ENCODE measurements at places on chromosomes 5 and 9.

GRCh38 chr9:129602598-129603415 is 18.1 kb downstream of the C9orf50 start:
- DNase-seq, result no peak

DNA sequence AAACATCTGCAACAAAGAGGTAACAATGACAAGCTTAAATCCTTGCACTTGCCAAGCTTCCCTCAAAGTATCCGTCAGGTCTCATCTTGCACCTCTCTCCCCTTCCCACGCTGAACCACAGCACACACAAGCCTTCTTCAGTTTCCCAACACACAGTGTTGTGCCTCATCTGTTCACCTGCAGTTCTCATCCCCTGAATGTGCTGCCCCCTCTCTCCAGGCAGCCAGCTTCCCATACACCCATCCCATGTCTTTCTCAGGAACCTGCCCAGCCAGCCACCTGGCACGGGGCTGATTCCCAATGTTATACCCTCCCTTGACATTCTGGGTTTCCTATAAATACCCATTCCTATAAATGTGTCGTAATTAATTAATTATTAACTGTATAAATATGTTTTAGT is 314.8 kb downstream of the PRELID2 start:
- no peak for DNase-seq

DNA sequence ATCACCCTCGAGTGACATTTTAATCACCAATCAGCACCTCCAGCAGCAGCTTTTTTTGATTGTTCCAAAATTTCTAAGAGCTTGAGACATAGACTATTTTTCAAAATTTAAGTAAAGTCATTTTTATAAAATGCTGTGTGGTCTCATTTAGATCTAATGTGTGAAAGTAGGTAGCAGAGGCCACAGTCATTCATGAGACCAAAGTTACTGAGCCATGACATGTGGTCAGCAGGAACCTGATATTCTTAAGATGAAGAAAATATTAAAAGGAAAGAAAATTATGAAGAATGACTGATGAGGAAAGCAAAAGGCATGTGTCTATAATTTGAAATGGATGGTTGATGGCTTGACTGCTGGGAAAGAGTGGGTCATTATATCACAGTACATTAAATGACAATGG is 7.2 kb downstream of the FREM1 start:
- DNase-seq, result no peak

DNA sequence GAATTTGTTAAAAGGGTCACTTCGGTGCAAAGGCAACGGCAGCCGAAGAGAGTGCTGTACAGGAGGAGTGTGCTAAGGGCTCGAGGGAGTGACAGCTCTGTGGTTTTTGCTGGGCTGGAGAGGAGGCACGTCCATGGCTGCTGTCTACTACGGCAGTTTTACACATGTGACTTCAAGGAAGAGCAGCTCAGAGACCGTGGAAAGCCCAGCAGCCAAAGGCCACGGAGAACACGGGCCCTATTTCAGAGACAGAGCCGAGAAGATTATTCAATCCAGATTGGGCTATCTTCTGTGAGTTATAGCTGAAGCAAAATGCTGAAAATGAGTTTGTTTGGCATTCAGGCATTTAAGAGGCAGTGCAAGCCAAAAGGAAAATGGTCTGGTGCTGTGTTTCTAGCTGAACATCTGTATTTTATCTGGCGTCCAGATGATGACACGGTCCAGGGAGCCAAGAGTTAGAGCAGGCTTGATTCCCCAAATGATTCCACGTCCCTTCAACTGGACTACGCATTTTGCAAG is 96.4 kb downstream of the RFK start:
- no peak for DNase-seq

GRCh38 chr5:68433526-68433922 is 218.0 kb downstream of the PIK3R1 start:
- DNase-seq, result no peak

DNA sequence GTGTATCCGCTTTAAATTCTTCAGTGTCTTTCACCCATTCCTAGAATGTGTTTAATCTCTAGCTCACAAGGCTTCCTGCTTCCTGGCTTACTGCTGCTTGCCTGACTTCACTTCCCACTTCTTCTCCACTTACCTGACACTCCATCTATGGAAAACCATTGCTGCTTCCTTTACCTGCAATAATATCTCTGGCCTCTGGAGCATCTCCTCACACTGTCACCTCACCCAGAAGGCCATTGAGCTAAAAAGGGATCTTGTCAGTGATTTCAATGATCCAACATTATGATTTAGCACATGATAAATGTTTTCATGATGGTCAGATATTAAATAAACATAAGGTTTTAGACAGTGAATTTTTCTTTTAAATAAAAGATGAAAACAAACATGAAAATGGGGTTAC is 281.1 kb downstream of the MRPS30 start:
- no peak for DNase-seq

- no peak for DNase-seq
Measured at GRCh38 chr9:17699615-17700330, 120.9 kb downstream of the SH3GL2 start.

DNA sequence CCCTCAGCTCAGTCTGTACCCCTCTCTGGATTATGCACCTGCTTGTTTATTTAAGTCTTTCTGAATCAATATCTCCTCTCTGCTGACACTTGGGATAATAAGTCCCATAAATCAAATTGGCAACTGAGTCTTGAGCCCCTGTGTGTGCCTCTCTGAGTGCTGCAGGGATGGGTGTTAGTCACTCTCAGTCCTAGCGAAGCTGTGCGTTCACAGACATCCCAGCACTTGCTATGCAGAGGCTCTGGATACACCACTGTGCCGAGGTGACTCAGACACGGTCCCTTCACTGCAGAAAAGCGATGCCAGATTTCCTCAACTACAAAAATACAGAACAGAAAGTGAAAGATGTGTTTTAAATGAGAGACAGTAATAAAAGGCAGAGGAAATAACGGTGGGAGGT is 4.1 kb upstream of the KCNMB1 start:
- DNase-seq, result no peak

GRCh38 chr5:128462330-128462729 is 75.7 kb downstream of the FBN2 start:
- no peak for DNase-seq

DNA sequence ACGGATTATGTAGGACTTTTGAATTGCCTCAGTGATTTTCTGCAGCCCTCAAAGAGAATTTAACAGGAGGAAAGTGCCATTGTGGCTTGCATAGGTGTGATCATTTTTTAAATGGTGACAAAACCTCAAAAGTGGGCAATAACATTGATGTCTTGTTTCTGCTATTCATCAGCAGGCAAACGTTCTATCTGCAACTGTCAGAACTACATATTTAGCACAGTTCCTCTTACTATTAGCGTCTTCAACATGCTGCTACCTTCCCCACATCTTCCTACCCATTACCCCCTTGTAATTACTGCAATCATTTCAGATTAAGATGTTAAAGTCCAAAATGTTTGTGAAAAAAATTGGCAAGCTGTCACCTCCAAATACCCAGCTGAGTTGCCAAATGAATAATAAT is 254.6 kb downstream of the SMARCA2 start:
- DNase-seq, result no peak

DNA sequence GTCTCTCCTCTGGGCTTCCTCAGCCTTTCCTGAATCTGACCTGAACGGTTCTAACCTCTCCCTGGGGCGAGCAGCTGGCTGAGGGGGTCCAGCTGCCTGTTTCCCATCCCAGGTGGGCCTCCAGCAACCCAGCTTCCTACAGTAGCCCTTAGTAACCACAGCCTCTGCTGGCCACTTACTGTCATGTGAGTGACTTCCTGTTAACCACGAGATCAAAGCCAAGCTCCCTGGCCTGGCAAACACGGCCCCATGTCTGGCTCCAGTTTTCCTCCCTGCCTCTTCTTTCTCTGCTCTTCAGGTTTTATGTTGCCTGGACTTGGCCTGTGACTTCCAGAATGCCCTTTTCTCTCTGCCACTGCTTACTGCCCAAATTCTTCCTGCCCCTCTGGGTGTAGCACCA is 47.2 kb upstream of the DAB2IP start:
- DNase-seq, result no peak

GRCh38 chr5:142520885-142521284 is 165.0 kb downstream of the FGF1 start:
- DNase-seq, result no peak

DNA sequence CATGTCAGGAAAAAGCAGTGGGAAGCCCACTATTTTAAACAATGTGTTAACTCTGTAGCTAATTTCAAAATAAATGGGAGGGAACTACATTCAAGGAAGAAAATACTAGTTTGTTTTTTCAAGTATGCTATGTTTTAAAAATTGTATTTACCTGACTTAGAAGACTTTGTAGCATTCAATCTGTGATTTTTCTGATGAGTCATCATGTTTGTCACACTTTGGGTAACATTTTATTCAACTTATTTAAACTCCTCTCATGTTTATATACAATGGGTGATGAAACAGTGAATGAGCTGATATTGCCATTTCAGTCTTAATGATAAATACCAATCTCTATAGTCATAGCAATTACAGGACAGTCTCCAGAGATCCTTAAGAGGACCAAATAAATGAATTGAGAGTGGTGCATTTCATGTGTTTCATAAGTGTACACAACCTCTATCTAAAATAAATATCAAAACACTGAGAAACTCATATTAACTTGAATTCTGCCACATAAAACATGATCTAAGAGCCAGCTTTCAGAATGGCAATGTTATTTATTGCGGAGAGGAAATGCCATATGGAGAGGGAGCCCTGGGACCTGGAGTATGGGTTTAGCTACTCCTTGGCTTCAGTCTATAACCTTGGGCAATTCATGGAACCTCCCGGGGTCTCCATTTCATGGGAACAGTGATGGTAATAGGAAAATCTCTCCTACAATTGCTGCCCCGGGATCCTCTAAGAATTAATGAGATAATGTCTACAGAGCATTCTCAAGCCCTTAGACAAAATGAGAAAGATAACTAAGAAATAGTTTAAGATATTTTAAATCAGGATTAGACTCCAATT is 913.9 kb downstream of the TLE4 start:
- no peak for DNase-seq

DNA sequence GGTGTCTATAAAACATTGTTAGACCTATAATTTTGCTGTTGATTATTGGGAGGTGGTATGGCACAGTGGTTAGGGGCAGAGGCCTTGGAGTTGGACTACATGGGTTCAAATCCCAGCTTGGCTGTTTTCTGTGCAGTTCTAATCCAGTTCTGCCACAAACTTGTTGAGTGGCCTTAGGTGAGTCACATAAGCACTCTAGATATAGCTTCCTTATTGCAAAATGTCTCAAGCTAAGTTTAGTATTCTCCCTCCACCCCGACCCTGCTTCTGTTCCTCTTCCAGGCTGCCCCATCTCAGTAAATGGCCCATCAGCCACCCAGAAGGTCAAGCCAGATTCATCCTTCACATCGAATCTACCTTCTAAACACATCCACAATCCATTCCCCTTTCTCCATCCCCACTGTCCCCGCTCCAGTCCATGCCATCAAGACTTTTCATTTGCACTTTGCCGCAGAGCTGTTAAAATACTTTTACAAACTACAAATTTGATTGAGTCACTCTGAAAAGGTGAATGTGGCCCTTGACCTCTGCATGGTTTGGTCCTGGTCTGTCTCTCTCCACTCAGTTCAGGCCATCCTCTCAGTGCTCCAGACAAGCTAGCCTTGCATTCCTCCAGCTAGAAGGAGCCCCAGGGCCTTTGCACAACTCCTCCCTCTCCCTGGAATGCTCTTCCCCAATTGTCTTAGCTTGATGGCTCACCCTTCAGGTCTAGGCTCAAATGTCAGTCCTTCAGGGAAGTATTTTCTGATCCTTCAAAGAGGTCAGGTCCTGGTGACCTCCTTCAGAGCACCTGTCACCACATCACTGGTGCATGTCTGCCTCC is 10.0 kb upstream of the HDHD3 start:
- DNase-seq, result no peak

DNA sequence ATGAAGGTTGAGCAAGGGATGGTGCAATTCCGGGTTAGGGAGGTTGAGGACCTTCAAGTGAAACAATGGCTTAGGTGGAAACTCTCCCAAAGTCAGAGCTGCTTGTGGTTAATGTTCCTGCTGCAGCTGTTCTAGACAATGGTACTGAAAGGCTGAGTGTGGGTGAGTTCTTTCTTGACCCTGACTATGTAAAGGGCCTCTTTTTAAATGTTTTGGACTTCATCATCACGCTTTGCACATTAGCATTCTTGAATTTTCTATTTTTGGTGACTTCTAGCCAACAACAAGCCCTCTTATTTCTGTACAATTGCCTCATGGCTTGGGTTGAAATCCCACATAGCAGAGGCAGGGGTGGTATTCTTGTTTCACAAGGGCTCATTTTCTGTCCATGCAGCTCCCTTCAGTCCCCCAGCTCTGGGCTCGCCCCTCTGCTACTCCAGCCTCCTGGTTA is 136.3 kb upstream of the ANKRD55 start:
- no peak for DNase-seq

DNA sequence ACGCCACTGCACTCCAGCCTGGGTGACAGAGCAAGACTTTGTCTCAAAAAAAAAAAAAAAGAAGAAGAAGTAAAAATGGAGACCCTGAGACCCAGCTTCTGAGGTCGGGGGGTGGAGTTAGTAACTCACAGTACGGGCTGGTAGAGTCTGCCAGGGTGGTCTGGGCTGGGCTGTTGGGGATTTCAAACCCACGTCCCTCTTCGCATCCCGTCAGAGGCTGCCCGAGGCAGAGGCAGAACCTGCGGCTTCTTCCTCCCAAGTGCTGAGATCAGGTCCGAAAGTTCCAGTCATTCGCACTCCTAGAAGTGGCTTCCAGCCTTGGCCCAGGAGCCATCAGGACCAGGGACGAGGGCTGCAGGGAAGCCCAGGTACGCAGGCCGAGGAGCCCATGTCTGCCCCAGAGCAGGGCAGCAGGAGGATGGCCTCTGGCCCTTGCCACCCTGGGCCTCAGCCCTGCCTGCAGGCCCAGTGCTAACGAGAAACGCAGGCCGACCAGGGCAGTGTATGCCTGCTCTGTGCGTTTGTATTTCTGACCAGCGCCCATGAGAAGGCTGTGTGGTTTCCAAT is 9.9 kb upstream of the SLC2A6 start:
- DNase-seq, result no peak

GRCh38 chr5:116076496-116076895 is 8.3 kb upstream of the COMMD10 start:
- no peak for DNase-seq

DNA sequence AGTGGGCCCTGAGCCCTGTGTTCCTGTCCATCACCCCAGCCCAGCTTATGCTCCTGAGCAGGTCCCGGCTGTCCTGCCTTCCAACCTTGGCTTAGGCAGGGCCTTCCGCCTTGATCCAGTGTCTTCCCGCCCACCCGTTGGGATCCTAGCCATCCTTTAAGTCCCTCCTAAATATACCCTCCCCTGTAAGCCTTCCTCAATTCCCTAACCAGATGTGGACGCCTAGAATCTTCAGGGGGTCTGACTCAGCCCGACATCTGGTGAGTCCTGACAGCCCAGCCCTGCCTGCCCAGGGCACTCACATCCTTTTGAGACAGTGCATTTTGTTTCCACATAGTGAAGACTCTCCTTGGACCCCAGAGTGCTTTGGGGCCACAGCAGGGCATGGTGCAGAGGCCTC is 23.7 kb downstream of the SLC6A7 start:
- DNase-seq, result no peak

DNA sequence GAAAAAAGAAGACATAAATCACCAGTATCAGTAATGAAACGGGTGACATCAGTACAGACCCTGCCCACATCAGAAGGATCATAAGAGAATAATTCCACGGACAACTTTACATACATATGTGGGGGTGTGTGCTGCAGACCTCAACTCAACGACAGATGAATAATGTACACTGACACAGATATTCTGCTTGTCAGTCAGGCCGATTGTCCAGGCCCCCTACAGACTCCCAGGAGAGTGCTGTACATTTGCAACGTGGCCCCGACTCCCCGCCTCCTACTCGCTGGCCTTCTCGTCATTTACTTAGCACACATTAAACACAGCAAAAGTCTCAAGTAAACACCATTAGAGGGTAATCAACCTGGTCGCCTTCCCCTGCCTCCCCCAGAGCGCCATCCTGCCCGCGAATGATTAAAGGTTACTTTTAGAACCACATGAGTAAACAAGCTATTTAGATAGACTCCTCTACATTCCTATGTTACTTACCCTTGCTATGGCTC is 3.5 kb upstream of the TMED9 start:
- no peak for DNase-seq

All from ascending aorta (tissue), 2 donors.